ENCODE measurements at places on chromosomes 16 and 17. TPM values are rescaled to one million over a fixed set of nuclear protein-coding genes. Genes with fewer than 3 reads are reported as not detected.

SLC12A3 gene
- not detected for total RNA-seq

EVI2B gene
- total RNA-seq: 4.4 TPM

KRTAP4-4 gene
- total RNA-seq: not detected

MYH11 gene
- 8.0 TPM for total RNA-seq

FBXO31 gene
- 71.7 TPM for total RNA-seq

MYH3 gene
- 0.87 TPM for total RNA-seq

HSPB9 gene
- total RNA-seq: 0.12 TPM

GPR139 gene
- not detected for total RNA-seq

CES2 gene
- 103 TPM for total RNA-seq

PIK3R6 gene
- 1.4 TPM for total RNA-seq

CDH3 gene
- total RNA-seq: 0.99 TPM

COTL1 gene
- 11.8 TPM for total RNA-seq

BHLHA9 gene
- not detected for total RNA-seq

EFCAB5 gene
- 0.35 TPM for total RNA-seq

TUFM gene
- 254 TPM for total RNA-seq

MMP2 gene
- 88.7 TPM for total RNA-seq

TBC1D3 gene
- total RNA-seq: not detected

NPIPA1 gene
- 46.3 TPM for total RNA-seq

KRT40 gene
- total RNA-seq: not detected

DNASE1L2 gene
- total RNA-seq: 0.47 TPM

HS3ST3B1 gene
- total RNA-seq: 1.7 TPM

PYCARD gene
- 7.4 TPM for total RNA-seq

ZNF213 gene
- 7.1 TPM for total RNA-seq
